Endothelial cell of umbilical vein (primary cell): ENCODE measurements at places on chromosomes 2 and 18. TPM values are rescaled to one million over a fixed set of nuclear protein-coding genes. Genes with fewer than 3 reads are reported as not detected.

DNA sequence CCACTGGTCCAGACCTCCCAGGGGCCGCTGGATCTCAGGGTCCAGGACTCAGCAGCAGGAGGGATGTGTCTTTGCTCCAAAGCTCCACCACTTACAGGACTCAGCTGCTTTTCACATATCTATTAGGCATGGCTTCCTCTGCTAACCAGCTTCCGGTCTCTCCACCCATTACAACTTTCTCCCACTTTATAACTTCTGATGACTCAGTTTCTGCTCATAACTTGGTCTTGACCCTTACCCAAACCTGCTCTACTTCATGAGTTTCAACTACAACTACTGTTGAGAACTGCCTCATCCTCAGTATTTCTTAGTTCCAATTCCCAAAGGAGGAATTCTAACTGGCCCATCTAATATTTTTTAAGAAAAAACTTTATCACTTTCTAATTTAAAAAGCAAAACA is 17.2 kb downstream of the SULT1C2 start:
- no peak for DNase-seq

DNA sequence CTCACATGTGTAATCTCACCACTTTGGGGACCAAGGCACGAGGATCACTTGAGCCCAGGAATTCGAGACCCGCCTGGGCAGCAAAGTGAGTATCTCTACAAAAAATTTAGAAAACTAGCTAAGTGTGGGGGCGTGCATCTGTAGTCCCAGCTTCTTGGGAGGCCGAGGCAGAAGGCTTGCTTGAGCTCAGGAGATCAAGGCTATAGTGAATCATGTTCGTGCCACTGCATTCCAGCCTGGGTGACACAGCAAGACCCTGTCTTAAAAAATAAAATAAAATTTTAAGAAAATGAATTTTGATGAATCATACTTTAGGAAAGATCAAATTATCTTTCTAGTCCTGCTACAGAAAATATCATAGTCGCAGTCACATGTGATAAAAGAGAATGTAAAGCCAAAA is 46.9 kb downstream of the CABYR start:
- no peak for DNase-seq

GRCh38 chr2:48474574-48475298 is 55.2 kb upstream of the STON1 start:
- DNase-seq = no peak

GRCh38 chr2:40177366-40177765 is 274.5 kb downstream of the SLC8A1 start:
- DNase-seq = no peak

- DNase-seq = no peak
Measured at GRCh38 chr2:128585706-128586105, 267.0 kb upstream of the HS6ST1 start.

- DNase-seq = peak; percentile 47
Measured at GRCh38 chr2:146890491-146890890, 954.3 kb upstream of the ACVR2A start.

- no peak for DNase-seq
Measured at GRCh38 chr2:203772456-203773165, 66.2 kb downstream of the CD28 start.

- no peak for DNase-seq
Measured at GRCh38 chr18:46680784-46681695, 24.0 kb upstream of the LOXHD1 start.

DNA sequence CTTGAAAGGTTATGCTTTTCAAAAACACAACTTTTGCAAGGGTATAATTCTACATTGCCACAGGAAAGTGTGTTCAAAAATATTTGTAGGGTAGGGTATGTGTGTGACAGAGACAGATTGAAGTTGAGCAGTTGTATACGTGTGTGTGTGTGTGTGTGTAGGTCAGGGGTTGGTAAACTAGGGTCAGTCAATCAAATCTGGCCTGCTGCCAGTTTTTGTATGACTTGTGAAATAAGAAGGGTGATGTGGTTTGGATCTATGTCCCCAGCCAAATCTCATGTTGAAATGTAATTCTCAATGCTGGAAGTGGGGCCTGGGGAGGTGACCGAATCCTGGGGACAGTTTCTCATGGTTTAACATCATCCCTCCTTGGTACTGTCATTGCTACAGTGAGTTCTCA is 148.2 kb downstream of the CERS6 start:
- no peak for DNase-seq

- DNase-seq = no peak
Measured at GRCh38 chr2:241191081-241191480, 2.6 kb downstream of the ANO7 start.

DNA sequence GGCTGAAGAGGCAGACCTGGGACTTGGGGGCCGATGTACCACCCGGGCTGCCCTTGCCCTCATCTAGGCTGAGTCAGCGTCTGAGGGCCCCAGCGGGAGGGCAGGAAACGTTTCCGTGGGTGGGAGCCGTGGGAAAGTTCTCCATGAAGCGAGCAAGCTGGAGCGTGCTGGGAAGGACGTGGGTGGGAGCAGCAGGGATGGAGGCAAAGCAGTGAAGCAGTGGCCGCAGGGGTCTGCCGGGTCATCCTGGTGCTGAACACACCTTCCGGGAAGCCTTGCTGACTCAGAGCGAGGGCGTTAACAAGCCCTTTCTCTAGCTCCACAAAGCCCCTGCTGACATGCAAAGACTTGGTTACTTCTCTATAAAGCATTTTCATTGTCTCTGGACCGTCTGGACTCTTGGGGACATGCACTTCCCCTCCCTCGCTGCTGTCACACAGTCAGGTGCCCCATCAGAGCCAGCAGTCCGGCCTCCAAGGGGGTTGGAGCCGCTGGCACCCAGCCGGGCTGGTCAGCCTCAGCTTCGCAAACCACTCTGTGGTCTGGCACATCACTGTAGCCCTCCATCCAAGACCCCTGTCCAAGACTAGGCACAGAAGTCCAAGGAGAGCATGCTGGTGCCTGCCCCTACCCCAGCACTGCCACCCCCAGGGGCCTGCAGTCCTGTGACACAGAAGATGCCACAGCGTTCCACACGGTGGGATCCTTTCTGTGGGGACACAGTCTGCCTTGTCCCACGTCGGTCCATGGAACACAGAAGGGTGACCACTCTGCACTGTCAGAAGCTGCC is 115.1 kb upstream of the GPC1 start:
- peak; percentile 72 for DNase-seq

PMAIP1 gene
- polyA plus RNA-seq = 7.3 and 7.6 TPM in 2 replicates

OR6B2 gene
- polyA plus RNA-seq = not detected in 2 replicates
